Gastroesophageal sphincter (tissue), 4 donors: ENCODE measurements at places on chromosomes 5 and 9.

DNA sequence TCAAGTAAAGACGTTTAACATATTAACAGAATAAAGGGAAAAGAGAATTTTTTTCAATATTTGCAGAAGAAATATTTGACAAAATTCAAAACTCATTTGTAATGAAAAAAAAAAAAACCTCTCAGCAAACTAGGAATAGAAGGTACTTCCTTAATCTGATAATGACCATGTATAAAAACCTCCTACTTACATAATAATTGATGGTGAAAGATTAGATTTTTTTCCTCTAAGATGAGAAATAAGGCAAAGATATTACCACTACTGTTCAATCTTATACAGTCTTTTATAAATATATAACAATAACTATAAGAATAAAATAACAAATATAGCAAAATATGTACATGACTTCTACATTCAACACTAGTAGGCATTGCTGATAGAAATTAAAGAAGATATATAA, 424.6 kb upstream of the KLF4 start:
- ATAC-seq: no peak

GRCh38 chr9:133712221-133713100, 25.7 kb downstream of the SARDH start:
- ATAC-seq: no peak

DNA sequence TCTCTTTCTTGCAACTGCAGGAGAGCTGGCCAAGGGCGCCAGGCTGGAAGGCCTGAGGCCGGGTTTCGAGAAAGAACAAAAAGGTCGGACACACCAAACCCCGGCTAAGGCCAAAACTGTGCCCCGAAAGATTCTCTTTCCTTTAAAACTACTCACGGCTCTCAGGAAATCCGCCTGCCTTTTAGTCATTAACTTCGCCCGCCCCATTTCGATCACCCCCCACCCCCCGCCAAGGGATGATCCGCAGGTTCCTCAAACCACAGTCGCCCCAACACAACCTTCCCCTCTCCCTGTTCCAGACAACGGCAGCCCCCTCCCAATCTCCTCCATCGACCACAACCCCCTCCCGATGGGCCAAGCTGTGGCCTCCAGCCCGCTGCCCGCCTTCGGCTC, 536 bp downstream of the FEM1C start:
- ATAC-seq: peak; percentile 22

DNA sequence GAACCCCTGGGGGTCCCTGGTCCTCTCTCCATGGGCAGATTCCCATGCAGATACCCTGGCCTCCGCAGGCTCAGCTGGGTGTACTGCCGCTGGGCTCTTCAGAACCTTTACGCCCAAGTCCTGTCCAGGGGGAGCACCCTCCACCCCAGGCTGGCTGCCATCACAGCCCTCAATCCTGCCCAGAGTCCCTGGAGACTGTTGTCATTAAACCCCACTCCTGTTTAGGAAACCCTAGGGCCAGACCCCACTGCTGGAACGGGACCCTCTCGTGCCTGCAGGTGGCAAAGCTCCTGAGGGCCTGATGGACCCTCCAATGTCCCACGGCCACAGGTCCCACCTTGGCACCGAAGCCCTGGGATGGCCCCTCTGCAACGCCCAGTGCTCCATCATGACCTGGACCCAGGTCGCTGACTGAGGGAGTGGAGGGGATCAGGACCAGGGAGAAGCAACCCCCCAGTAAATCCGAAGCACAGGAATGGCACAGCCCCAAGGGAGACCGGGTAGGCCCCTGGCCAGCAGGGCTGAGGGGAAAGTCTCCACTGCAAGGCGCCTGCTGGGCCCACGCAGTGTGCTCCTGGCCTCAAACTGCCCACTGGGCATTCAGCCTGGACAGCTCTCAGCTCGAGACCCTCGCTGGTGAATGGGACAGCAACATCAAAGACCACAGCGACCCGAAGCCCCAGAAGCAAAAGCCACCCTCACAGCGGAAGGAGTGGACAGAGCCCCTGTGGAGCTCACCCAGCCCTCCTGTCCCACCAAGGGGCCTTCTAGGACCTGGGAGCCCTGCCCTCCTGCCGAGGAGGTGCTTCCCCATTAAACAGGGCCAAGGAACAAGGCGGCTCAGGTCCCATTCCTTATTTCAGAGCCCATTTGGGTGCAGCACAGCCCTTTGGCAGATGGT, 8.3 kb downstream of the ZDHHC11B start:
- ATAC-seq: no peak
